Omental fat pad (tissue), 4 donors: ENCODE measurements at places on chromosomes 4 and X. TPM values are rescaled to one million over a fixed set of nuclear protein-coding genes. Genes with fewer than 3 reads are reported as not detected.

The GAGE1 gene
- total RNA-seq = not detected

The SPP1 gene
- total RNA-seq = 82.9 TPM

The C4orf54 gene
- total RNA-seq = not detected

The C1GALT1C1 gene
- 31.8 TPM for total RNA-seq

The UGT2B11 gene
- total RNA-seq = not detected

The AREG gene
- 202 TPM for total RNA-seq

The TMEM150C gene
- total RNA-seq = 20.5 TPM

The NXF3 gene
- total RNA-seq = 1.8 TPM

The FGF13 gene
- total RNA-seq = 11.7 TPM

The PAGE4 gene
- not detected for total RNA-seq

The KLHL15 gene
- total RNA-seq = 12.6 TPM

The PROM1 gene
- 0.09 TPM for total RNA-seq

The HMX1 gene
- total RNA-seq = not detected

The CCDC149 gene
- 11.5 TPM for total RNA-seq

The CXCR3 gene
- total RNA-seq = not detected

The GPC3 gene
- total RNA-seq = 59.4 TPM

The TSPAN6 gene
- 32.4 TPM for total RNA-seq

The F11 gene
- not detected for total RNA-seq

The ERAS gene
- total RNA-seq = not detected

The RPS3A gene
- 3,462 TPM for total RNA-seq

The NAP1L2 gene
- 4.7 TPM for total RNA-seq

The OTC gene
- total RNA-seq = 0.36 TPM

The MAGEA4 gene
- not detected for total RNA-seq

The NPY5R gene
- 4.8 TPM for total RNA-seq

The GLRB gene
- total RNA-seq = 0.79 TPM

The RBM3 gene
- total RNA-seq = 276 TPM

The POU3F4 gene
- not detected for total RNA-seq

The RELL1 gene
- total RNA-seq = 65.4 TPM

The EVC2 gene
- total RNA-seq = 14.5 TPM

The WWC2 gene
- 41.3 TPM for total RNA-seq

The NXT2 gene
- total RNA-seq = 5.4 TPM

The UGT2A1 gene
- total RNA-seq = not detected

The ADGRG2 gene
- total RNA-seq = 13.1 TPM

The ZNF827 gene
- 5.8 TPM for total RNA-seq

The LEF1 gene
- 2.2 TPM for total RNA-seq

The RRH gene
- 1.1 TPM for total RNA-seq

The RXFP1 gene
- total RNA-seq = not detected

The GPR34 gene
- total RNA-seq = 54.5 TPM

The DNASE1L1 gene
- total RNA-seq = 47.3 TPM

The NAT8L gene
- 39.0 TPM for total RNA-seq

The FOXP3 gene
- total RNA-seq = not detected

The H2BW2 gene
- total RNA-seq = not detected
